ENCODE measurements at places on chromosomes 6 and 20. TPM values are rescaled to one million over a fixed set of nuclear protein-coding genes. Genes with fewer than 3 reads are reported as not detected.

- DNase-seq: no peak
Observed at GRCh38 chr20:62749851-62750445, 41.3 kb downstream of the NTSR1 start.

GRCh38 chr6:7691675-7692452 is 34.0 kb upstream of the BMP6 start:
- DNase-seq: no peak

DNA sequence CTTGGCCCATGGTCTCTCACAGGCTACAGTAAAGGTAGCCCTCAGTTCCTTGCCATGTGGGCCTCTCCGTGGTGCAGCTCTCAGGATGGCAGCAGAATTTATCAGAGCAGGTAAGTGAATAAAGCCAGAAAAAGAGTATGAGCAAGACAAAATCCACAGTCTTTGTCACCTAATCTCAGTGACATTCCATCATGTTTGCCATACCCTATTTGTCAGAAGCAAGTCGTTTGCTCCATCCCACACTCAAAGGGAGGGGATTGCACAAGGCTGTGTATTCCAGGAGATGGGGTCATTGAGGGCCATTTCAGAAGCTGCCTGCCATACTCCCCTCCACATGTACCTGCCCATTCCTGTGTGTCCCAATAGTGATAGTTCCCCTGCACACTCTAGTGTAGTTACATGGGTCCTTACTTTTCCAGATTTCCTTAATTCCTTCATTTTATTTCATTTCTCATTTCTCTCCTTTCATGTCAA is 24.2 kb downstream of the ISM1 start:
- DNase-seq: no peak

DNA sequence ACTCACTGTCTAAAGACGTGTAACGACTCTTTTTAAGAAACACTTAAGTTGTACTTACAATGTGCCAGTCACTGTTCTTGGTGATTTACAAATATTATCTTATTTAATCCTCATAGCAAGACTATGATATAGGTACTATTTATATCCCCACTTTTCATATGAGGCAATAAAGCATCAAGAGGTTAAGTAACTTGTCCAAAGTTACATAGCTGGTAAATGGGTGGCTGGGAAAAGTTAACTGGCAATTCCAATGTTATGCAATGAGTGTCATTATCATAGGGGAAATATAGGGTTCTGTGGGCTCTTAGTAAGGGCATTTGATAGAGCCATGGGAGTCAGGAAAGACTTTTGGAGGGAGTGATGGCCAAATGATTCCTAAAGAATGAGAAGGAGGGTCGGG is 21.4 kb upstream of the RIPOR2 start:
- DNase-seq: no peak

- DNase-seq: no peak
Observed at GRCh38 chr6:39850736-39851297, 58.6 kb downstream of the DAAM2 start.

GRCh38 chr6:154430481-154430919 is 73.9 kb upstream of the IPCEF1 start:
- DNase-seq: no peak

- DNase-seq: no peak
Observed at GRCh38 chr20:16271450-16271849, 301.8 kb downstream of the KIF16B start.

- DNase-seq: no peak
Observed at GRCh38 chr6:22575190-22575589, 5.8 kb downstream of the HDGFL1 start.

GRCh38 chr20:25011831-25012241 is 19.3 kb upstream of the APMAP start:
- no peak for DNase-seq

DNA sequence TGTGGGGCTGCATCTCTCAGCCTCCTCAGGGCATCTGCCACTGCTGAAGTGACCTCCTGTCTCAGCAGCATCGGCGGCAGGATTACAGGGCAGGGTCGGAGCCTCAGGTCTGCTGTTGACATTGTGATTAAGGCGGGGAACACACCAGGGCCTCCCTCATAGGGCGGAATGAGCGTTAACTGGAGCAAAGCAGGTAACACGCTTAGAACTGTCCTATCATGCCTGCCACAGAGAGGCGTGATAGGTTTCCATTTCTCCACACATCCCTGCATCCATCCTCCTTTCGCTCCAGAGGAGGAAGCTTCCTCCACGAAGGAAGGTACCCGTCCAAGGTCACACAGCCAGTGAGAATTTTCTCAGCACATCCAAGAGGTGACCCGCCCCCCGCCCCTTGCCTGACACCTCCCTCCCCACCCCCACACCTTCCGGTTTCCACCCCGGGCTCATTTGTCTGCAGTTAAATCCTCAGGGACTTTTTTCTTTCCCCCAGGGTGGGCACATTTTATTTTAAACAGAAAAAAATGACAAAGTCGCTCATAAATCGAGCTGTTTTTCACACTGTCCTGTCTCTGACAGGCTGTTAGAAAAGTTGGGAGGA is 200.8 kb downstream of the TFAP2C start:
- DNase-seq: no peak

GRCh38 chr6:82680192-82680591 is 316.6 kb downstream of the TPBG start:
- no peak for DNase-seq

RWDD1 gene
- 36.6 TPM for total RNA-seq

GPR63 gene
- not detected for total RNA-seq

TTI1 gene
- total RNA-seq: 32.9 TPM

SNAP25 gene
- not detected for total RNA-seq

SLPI gene
- total RNA-seq: not detected

Measured in G401 (cell line).